ENCODE measurements at places on chromosomes 12 and 14. TPM values are rescaled to one million over a fixed set of nuclear protein-coding genes. Genes with fewer than 3 reads are reported as not detected.

DNA sequence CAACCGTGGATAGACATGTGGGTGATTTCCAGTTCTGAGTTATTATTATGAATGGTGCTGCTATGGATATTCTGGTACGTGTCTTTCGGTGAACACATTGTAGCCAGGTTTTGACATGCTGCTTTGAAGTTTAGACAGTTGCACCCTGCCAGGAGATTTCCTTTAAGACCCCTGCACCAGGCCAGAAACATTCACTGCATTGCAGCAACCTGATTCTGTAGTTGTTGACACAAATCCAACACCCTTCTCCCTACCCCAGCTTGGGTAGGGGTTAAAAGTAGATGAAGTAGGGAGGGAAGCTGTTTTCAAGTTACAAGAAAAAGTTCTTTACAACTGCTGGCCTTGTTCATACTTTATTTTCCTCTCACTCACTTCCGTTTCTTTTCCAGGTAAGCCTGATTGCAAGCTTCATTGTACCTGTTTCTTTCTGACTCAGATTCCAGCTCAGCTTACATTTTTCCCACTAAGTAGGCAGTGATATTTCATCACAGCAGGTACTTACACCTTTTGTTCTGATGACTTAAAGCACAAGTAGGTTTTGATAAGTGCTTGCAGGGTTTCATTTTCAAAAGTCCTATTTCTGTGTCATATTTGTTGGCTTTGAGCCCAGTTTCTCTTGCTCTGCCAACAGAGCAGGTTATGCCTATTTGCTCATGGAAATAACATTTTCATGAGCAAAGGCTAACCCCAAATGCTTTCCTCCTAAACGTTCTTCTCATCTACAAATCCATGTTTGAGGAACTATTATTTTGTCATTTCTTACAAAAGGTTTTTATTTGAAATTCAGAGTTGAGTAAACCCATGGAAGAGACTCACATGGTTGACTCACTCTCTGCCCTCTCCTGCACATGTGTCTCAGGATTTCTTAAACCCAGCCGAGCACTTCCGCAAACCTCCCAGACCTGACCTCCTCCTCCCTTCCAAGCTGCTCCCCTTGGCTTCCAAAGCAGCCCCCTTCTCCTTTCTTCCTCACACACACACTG lies 12.1 kb upstream of the LTA4H start:
- DNase-seq = peak; percentile 46

DNA sequence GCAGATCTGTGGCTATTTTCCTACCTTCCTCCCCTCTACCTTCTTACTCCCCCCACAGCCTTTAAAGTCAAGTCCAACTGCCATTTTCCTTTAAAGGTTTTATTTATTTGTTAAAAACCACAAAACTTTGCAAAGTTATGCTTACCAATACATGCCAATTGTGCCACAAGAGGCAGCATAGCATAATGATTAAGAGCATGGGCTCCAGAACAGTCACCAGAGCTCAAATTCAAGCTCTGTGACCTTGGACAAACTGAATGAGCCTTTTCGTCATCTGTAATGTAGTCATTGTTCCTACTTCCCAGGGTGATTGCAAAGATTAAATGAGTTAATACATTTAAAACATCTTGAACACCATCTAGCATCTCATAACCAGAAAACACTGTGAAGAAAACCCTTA lies 13.0 kb upstream of the FMNL3 start:
- DNase-seq = peak; percentile 15

- no peak for DNase-seq
Observed at GRCh38 chr12:56948457-56948777, 9.0 kb downstream of the RDH16 start.

- no peak for DNase-seq
Observed at GRCh38 chr14:71932229-71932981, at the start of gene RGS6. Gene RGS6 (plus strand): TSS chr14:71932429.

DNA sequence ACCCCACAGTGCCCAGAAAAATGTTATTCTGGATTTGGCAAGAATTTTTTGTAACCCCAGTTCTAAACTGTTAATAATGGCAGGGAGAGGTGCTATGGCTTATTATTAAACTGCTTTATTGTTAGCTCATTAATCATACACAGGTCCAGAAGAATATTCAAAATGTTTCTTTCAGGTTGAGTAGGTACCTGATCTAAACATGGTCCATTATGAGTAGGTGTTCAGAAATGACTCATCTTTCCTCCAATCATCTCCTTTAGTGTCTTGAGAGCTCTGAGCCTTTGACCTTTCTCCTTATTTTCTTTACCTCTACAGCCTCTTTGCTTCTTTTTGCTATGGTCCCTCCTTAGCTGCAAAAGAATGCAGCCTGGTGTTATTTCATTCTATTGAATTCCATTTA lies 211.0 kb upstream of the GARIN6 start:
- DNase-seq = no peak

- DNase-seq = no peak
Observed at GRCh38 chr12:75452675-75453330, 27.8 kb upstream of the GLIPR1 start.

GRCh38 chr12:12985817-12986408 lies 14.2 kb downstream of the HEBP1 start:
- no peak for DNase-seq

DNA sequence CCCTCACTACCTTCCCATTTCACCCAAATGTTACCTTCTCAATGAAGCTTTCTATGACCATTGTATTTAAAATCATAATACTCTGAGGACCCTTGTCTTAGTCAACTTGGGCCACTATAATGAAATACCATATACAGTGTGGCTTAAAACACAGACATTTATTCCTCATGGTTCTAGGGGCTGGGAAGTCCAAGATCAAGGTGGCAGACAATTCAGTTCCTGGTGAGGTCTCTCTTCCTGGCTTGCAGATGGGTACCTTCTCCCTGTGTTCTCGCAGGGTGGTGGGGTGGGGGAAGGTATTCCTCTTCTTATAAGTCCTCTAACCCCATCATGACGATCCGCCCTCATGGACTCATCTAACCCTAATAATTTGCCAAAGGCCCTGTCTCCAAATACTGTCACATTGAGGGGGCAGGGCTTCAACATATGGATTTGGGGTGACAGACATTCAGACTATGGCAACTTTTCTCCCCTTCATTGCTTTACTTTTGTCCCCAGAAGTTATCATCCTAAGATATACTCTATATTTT lies 163.7 kb upstream of the PWP1 start:
- DNase-seq = no peak

GRCh38 chr12:85814741-85815140 lies 21.5 kb downstream of the RASSF9 start:
- no peak for DNase-seq

GRCh38 chr14:41950428-41951151 lies 343.9 kb downstream of the LRFN5 start:
- DNase-seq = no peak

DNA sequence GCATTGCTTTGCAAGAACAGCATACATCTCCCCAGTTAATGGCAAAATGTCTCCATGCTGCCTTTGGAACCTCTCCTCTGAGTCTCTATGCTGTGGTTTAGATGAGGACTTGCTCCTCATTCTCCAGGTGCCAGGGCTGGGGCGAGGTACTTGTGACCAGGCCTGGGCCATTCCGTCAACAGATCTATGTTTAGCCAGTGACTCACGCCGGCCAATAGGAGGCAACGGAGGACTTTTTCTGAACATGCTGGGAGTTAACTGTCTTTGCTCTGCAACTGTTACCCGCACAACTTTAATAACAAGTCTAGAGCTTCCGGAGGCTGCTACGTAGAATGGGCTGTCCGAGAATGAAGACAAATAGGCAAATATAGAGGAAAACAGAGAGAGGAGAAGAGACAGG lies 214.2 kb downstream of the GLT1D1 start:
- DNase-seq = no peak

DNA sequence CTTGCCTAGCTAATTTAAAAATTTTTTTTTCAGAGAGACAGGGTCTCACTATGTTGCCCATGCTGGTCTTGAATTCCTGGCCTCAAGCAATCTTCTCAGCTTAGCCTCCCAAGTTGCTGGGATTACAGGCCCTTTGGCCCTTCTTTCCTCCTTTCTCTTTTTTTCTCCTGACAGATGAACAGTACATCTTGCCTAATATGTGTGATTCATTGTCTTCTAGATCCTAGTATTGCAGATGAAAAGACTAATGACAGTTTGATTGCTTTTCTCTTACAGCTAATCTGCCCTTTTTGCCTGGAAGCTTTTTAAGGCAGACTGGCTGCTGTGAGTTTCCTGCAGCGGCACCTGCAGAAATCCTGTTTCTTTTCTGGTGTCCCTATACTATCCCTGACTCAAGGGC lies 12.0 kb downstream of the DEPDC4 start:
- no peak for DNase-seq

- no peak for DNase-seq
Observed at GRCh38 chr12:128052331-128052730, 214.6 kb upstream of the TMEM132C start.

DNA sequence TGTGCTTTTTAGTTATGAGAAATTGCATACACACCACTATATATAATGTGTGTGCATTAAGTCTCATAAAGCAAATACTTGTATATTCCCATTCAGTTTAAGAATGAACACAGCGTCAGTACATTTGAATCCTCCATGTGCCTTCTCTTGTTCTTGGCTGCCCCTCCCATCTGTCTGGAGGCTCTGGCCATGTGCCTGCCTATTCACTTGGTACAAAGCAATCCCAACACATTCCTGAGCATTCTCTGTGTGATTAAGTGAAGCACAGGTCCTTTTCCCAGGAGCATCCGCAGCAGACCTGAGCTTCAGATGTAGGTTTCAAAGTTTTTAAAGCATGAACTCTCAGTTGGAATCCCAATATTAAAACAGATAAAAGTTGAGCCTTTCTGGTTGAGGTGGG lies 58.7 kb downstream of the POLR3B start:
- DNase-seq = no peak

DNA sequence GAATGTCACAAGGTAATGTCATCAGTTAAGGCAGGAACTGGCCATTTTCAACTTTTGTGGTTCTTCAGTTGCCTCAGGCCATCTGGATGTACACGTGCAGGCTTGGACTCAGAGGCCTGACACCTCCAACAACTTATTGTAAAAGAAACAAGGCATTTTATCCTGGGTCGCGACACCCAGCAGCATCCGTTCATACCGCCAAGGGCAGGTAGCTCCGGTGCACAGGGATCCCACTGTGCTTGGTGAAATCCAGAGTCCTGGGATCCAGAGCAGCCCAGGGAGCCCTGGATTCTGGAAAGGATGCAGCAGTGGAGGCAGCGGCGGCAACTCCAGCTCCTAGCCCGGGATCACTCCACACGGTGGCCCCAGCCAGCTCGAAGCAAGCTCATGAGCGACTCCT lies 380.9 kb upstream of the STXBP6 start:
- no peak for DNase-seq

DNA sequence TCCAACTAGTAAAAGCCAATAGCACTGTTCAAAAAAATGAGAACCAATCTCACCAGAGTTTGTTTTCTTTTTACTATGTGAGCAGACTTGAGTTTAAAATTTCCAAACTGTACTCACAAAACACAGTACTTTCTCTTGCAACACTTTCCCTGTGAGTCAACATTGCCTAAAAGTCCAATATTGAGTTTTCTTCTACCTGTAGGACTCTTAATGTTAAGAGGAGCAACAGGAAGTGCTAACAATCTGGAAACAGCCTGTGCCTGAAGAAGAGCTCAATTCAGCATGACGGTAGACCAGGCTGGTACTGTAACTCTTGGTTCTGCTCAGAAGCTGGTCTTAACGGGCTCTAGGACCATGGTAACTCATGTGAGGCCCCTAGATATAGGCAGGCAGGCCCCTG lies 144.3 kb downstream of the MED13L start:
- DNase-seq = no peak

DNA sequence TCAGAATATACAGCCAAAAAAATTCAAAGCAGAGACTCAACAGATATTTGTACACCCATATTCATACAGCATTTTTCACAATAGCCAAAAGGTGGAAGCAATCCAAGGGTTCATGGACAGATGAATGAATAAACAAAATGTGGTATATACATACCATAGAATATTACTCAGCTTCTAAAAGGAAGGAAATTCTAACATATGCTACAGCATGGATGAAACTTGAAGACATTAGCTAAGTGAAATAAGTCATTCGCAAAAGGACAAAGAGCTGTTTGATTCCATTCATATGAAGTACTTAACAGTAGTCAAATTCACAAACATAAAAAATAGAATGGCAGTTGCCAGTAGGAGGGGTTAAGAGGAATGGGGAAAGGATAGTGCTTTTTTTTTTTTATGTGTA lies 91.8 kb upstream of the ARID2 start:
- no peak for DNase-seq

DNA sequence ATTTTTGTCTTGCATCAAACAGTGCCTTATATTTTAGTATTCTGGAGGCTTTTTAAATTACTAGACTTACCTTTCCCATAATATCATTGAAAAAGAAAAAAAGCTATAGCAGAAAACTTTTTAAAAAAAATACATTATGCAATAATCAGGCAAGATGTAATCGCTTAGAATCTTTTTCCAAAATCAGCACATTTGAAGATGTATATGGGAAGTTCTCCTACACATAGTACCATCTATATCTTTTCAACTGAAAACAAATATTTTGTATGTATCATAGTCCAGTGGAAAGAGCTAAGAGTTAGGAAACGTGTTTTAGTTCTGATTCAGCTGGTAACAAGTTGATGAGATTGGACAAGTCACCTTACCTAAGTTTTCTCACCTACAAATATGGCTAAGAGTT lies 70.6 kb downstream of the SLC41A2 start:
- DNase-seq = no peak

DNA sequence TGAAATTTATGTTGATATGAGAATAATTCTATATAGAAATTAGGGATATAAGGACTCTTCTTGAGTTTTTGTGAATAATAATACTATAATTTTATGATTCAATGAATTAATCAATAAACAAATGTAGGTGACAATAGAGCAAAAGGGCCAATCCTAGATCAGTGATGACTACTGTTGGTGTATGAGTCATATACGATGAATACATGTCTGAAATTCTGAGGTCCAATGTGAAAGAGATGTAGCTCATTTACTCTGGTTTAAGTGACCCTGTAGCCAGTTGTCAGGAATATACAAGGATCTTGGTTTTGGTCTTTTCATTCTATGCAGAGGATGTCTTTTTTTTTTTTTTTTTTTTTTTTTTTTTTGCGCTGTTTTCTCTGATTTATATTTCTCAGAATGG lies 72.1 kb upstream of the RTL1 start:
- DNase-seq = no peak

GRCh38 chr14:87830443-87831096 lies 162.4 kb downstream of the GALC start:
- DNase-seq = no peak

The TXNDC16 gene
- total RNA-seq = 26.5 TPM

The FKBP3 gene
- total RNA-seq = 44.3 TPM

The CCDC197 gene
- total RNA-seq = not detected

The PRB4 gene
- total RNA-seq = not detected

The HEATR5A gene
- total RNA-seq = 20.3 TPM

The GSG1 gene
- total RNA-seq = not detected

The CCDC92 gene
- total RNA-seq = 10.2 TPM

The TAS2R13 gene
- total RNA-seq = 1.2 TPM

The B4GALNT3 gene
- 5.0 TPM for total RNA-seq

The ADAM20 gene
- total RNA-seq = 0.30 TPM

The TAS2R7 gene
- total RNA-seq = not detected

The SERPINA12 gene
- total RNA-seq = not detected

The HOXC6 gene
- total RNA-seq = 2.7 TPM

Measured in OCI-LY7 (cell line).